HEK293T (cell line): ENCODE measurements at places on chromosomes 11 and 22.

DNA sequence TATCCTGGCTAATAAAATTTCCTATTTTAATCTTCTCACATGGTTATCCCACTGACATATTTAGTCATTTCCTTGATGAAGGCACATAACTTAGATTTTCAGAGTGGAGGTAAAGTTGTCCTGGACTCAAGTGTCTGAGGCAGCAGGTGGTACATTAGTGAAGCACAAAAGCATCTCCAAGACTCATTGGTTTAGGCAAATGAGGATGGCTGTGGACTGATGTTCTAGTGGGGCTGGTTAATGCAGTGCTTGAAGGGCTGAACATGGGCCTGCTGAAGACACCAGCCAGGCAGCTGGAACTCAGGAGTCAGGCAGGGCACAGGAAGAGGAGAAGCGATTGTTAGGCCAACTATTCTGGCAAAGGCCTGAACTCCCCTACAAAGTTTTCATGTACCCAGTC is 76.3 kb upstream of the SESN3 start:
- DNase-seq: no peak

DNA sequence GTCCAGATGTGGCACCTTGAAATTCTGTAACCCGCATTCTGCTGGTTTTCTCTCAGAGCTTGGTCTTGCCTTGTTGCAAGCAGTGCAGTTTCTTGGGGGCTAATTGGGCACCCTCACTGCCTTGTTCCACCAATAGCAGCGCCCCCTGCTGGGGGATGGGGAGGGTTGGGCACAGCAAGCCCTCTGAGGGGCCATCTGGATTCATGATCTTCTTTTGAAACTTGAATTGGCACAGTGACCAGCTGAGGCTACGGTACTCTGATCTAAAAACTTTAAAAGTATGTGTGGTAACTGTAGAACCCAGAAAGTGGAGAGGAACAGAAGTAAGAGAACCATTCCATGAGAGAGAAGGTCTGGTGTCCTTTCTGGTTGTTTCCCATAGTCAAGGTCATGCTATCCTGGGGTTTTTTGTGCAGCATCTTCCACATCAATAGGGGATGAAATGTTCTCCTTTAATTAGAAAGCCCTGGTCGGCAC is 64.2 kb downstream of the MED15 start:
- DNase-seq: peak; percentile 74

DNA sequence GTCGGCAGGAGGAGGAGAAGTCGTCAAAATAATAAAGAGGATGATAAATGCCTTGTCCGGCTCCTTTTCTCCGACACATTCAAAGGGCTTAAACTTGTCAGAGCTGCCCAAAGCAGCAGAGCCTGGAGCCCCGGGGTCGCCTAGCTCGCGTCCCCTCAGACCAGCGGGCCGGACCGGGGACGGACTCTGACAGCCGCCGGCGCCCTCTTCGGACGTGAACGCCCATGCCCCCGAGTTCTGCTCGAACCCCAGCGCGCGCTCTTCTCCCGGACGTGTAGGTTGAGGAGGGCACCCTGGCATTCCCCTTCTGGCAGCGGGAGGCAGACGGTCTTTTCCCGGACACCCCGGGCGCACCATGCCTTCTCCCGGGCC is 999 bp downstream of the FGF3 start:
- no peak for DNase-seq

DNA sequence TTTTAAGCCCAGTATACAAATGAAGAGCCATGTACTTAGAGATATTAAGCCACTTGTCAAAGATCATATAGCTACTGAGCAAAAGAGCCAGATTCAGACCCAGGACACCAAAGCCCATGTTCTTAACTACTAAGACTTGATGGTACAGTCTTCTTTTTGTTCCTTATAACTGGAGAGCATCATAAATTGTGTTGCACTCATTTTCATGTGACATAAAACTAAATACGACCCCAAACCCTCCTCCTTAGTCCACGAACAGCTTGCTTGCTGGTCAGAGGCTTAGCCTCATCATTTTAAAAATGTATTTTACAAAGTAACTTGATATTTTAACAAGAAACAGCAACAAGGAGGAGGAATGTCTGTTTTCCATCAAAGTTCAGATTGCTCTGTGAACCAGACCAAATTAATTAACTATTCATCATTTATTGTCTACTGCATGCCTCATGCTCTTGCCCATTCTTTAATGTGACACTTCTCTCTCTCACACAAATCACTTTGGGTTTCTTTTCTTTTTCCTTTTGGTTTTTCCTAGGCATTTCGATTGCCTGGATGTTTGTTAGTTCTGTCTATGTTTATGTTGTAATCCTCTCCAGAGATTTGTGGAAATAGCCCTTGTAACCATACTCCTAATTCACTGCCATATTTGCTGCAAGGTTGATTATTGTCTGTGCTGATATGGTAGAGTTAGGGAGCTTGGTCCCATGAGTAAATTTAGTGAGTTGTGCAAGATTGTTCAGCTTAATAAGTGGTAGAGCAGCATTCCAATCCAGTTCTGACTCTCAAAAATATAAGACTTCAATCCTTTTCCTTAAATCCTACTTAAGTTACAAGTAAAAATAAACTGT is 8.4 kb upstream of the ARHGAP20 start:
- DNase-seq: no peak

- DNase-seq: no peak
Measured at GRCh38 chr22:43296276-43296902, 46.8 kb downstream of the SCUBE1 start.

DNA sequence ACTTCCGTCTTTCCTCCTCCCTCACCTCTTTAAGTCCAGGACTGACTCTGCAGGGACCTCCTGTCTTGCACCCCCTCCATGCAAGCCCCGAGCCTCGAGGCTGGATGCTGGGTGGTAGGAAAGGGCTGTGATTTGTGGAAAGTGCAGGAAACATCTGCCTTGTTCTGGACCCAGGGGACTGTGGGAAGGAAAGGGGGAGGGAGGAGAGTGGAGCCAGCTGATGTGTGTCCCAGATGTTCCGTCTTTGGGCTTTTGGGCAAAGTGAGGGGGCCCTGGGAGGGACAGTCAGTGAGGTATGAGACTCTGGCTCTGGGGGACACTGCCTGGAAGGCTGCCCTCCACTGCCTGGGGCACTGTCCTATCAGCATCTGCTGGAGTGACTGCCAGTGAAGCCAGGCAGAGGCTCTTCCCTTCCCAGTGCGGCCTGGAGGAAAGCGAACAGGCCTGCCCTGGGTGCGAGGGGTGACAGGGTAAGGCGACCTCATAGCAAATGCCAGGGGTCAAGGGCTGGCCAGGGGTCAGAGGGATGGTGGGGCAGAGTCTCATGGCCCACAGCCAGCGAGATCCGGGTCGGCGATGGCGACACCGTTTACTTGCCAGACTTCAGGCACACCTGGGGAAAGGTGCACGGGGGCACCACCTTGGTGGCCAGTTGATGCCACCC is 1.7 kb downstream of the MRGPRD start:
- DNase-seq: no peak

- no peak for DNase-seq
Measured at GRCh38 chr22:20044495-20045151, 23.7 kb downstream of the TANGO2 start.
